T-helper 1 cell treated with Interleukin-12 subunit alpha and Interleukin-12 subunit beta and Interleukin-4 antibody, amounts not matched to agents 30 ng/mL and 1 ng/mL, for 36 hours (primary cell): ENCODE measurements at places on chromosomes 11 and 22. TPM values are rescaled to one million over a fixed set of nuclear protein-coding genes. Genes with fewer than 3 reads are reported as not detected.

Gene OR4A16
- total RNA-seq = not detected in 2 replicates

Gene ABTB2
- total RNA-seq = 8.2 and 8.3 TPM in 2 replicates

Gene KCNJ4
- not detected in 2 replicates for total RNA-seq

Gene SAA2
- total RNA-seq = 0.27 TPM in 1 of 2 replicates, not detected in the other

Gene OR8D1
- not detected in 2 replicates for total RNA-seq

Gene SCARF2
- 0.61 and 0.86 TPM in 2 replicates for total RNA-seq

Gene MIOX
- 0.32 TPM in 1 of 2 replicates, not detected in the other for total RNA-seq

Gene NTM
- not detected in 2 replicates for total RNA-seq

Gene CARD16
- 70.4 and 75.6 TPM in 2 replicates for total RNA-seq

Gene TMEM45B
- total RNA-seq = 0.93 and 0.96 TPM in 2 replicates

Gene SLC22A8
- total RNA-seq = not detected in 2 replicates
